ENCODE measurements at places on chromosomes 13 and 19. TPM values are rescaled to one million over a fixed set of nuclear protein-coding genes. Genes with fewer than 3 reads are reported as not detected.

The BRSK1 gene
- 1.4 TPM for total RNA-seq

The DCT gene
- 0.55 TPM for total RNA-seq

The CCDC169 gene
- total RNA-seq, result 4.1 TPM

The PIK3R2 gene
- total RNA-seq, result 41.3 TPM

The C19orf67 gene
- not detected for total RNA-seq

The KLC3 gene
- 3.4 TPM for total RNA-seq

The KLK10 gene
- total RNA-seq, result 49.6 TPM

The ADGRE3 gene
- total RNA-seq, result 0.80 TPM

The CLC gene
- not detected for total RNA-seq

The B3GLCT gene
- 14.7 TPM for total RNA-seq

The TBC1D4 gene
- 27.6 TPM for total RNA-seq

GRCh38 chr13:77034881-77035280 lies 7.9 kb upstream of the FBXL3 start:
- no peak for DNase-seq

GRCh38 chr13:46392967-46393366 lies 5.9 kb upstream of the RUBCNL start:
- DNase-seq, result no peak

DNA sequence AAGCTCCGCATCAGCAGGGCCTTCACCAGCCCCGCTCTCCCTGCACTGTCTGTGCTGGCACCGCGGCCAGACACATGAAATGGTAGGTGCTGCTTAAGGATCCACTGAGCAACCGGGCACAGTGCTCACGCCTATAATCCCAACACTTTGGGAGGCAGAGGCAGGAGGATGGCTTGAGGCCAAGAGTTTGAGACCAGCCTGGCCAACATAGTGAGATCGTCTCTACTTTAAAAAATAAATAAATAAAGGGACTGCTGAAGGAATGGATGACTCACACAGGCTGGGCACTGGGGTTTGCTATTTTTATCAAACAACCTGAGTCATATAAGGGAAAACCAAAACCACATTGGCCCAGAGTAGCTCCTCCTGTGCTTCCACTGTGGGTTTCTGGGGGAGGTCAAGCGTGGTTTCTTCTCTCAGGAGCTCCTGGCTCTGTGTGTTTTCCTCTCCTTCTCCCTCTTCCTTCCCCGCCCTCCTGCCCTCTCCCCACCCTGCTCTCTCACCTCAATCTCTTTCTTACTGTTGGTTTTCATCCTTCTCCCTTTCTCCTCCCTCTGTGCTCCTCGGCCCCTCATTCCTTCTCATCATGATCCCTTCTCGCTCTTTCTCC lies 21.3 kb downstream of the VRK3 start:
- DNase-seq, result no peak

- no peak for DNase-seq
Measured at GRCh38 chr19:17739121-17739875, 12.0 kb upstream of the FCHO1 start.

DNA sequence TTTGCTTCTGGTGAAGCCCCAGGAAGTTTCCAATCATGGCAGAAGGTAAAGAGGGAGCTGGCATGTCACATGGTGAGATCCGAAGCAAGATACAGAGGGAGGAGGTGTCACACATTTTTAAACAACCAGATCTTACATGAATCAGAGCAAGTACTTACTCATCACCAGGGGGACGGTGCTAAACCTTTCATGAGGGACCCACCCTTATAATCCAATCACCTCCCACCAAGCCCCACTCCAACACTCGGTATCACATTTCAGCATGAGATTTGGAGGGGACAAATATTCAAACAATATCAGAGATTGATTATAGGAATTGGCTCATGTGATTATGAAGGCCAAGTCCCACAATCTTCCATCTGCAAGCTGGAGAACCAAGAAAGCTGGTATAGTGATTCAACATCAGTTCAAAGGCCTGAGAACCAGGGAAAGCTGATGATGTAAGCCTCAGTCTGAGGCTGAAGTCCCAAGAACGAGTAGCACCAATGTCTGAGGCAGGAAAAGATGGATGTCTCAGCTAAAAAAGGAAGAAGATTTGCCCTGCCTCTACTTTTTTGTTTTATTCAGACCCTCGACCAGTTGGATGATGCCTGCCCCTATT lies 58.6 kb upstream of the WDFY2 start:
- no peak for DNase-seq

GRCh38 chr13:113555141-113555540 lies 29.4 kb upstream of the TFDP1 start:
- DNase-seq, result no peak

- no peak for DNase-seq
Measured at GRCh38 chr13:51731759-51732158, 72.2 kb downstream of the DHRS12 start.

- no peak for DNase-seq
Measured at GRCh38 chr13:111027458-111028439, 87.4 kb upstream of the ARHGEF7 start.

- no peak for DNase-seq
Measured at GRCh38 chr19:46606681-46607447, 5.7 kb downstream of the CALM3 start.

GRCh38 chr19:18379803-18380747 lies 5.9 kb upstream of the GDF15 start:
- peak; percentile 94 for DNase-seq

DNA sequence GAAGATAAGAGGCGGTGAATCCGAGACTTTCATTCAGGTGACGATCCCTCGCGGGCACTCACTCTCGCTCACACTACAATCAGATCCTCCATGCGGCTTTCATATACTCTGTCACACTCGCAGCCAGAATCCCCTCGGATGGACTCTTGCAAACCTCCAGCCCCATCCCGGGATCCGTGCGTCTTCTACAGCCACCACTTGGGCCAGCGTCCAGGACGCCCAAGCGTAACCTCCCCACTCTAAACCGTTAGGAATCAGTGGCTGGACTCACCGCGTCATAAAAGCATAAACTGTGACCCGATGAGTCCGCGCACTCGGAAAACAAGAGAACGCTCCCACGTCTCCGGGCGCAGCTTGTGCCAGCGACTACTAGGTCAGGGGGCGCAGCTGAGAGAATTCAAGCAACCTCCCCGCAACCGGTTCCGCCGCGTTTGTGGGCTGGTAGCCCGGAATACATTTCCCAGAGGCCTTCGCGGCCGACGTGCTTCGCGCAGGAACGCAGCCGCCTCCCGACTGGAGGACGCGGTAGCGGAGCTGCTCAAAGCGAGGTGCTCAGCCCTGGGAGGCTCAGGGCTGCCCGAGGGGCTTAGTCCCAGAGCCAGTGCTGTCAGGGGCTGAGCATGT lies 27.6 kb downstream of the ZNF607 start:
- peak; percentile 69 for DNase-seq

- no peak for DNase-seq
Measured at GRCh38 chr13:46113596-46113995, 8.8 kb upstream of the CPB2 start.

GRCh38 chr13:111855191-111855590 lies 211.8 kb upstream of the SOX1 start:
- no peak for DNase-seq

- DNase-seq, result no peak
Measured at GRCh38 chr19:31668921-31669320, 319.7 kb upstream of the TSHZ3 start.

GRCh38 chr13:27034678-27035111 lies 136.9 kb downstream of the USP12 start:
- DNase-seq, result no peak

DNA sequence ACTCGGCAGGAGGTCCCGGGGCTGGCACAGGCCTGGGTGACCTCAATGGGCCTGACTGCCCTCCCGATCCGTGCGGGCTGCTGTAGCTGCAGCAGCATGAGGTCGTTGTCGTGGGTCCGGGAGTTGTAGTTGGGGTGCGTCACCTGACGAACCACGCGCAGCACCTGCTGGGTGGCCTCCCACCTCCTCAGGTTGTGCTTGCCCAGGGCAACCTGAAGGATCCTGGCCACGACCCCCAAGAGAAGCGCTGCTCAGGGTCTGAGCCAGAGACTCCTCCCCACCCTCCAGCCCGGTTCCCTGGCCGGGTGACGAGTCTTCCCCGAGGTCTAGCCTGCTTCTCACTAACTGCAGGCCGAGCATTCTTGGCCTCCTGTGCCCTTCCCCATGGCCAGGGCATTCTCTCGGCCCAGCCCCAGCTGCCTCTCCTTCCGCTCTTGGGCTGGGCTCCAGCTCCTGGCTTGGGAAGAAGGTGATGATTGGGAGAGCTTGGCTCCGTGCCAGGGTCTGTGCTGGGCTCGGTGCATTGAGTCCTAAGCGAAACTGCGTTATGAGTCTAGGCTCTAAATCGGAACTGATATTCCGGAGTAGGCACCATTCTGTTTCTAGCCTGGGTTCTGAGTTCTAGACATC lies 3.1 kb downstream of the KLK14 start:
- DNase-seq, result no peak

DNA sequence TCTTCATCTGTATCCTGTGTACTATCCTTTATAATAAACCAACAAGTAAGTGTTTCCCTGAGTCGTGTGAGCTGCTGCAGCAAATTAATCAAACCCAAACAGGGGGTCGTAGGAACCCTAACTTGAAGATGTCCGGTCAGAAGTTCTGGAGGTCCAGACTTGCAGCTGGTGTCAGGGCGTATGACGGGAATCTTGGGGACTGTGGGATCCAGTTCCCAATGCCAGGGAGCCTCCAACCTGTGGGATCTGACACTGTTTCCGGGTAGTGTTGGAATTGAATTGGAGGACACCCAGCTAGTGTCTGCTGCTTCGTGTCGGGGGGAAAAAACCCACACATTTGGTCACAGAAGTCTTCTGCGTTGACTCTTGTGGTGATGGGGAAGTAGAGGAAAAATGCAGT lies 52.1 kb upstream of the AMER2 start:
- DNase-seq, result no peak

DNA sequence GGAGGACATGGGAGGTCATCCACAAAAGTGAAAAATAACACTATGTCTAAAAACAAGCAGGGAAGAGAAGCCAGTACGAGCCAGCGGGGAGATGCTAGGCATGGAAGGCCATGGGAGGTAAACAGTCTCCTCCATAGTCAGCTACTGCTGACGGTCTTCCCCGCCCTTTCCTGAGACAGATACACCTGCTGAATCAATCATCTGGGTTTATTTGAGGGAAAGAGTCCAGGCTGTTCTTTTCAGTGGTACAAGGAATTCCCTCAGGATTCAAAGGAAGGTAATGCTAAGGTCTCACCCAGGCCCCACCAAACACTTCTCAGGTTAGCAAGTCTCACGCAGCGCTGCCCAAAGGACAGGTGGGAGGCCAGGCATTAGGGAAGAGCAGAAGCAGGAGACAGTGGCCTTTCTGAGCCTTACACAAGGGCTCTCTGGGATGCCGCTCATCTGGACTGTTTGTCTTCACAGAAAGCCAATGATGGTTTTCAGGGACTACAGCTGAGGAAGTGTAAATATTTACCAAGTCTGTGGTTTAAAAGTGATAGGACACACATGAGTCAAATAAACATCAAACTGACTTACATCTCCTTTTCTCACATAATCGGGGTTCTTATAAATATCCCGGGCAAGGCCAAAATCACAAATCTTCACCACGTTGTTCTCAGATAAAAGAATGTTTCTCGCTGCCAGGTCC lies 173.9 kb downstream of the FLT1 start:
- DNase-seq, result no peak

- no peak for DNase-seq
Measured at GRCh38 chr13:111865046-111865445, 201.9 kb upstream of the SOX1 start.

DNA sequence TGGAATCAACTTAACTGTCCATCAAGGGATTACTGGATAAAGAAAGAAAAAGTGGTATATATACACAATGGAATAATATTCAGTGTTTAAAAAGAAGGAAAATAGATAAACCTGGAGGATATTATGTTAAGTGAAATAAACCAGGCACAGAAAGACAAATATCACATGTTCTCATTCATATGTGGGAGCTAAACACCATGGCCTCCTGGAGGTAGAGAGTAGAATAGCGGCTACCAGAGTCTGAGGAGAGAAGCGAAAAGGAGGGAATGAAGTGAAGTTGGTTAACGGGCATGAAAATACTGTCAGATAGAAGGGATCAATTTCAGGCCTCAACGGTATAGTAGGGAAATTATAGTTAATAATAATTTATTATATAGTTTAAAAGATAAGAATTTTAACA lies 147.5 kb upstream of the OBI1 start:
- no peak for DNase-seq

Data from prostate gland (tissue), 2 donors.